ENCODE measurements at places on chromosomes 12 and 14.

DNA sequence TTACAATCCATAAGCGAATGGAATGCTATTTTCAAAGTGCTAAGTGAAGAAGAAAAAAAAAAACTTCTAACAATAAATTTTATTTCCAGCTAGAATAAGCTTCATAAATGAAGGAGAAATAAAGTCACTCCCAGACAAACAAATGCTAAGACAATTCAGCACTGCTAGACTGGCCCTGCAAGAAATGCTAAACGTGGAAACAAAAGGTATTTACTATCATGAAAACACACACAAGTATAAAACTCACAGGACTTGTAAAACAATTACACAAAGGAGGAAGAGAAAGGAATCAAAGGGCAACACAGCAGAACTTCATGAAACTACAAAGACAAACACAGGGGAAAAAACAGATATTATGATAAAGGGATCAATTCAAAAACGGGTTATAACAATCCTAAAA is 85.8 kb upstream of the NELL2 start:
- DNase-seq: no peak

GRCh38 chr14:44914849-44915248 is 46.9 kb downstream of the KLHL28 start:
- DNase-seq: no peak

- peak; percentile 83 for DNase-seq
Observed at GRCh38 chr14:23056956-23057756, at the start of gene CDH24. Gene CDH24 (minus strand): TSS chr14:23057520. CDS start chr14:23055733, 1,787 bp downstream.

DNA sequence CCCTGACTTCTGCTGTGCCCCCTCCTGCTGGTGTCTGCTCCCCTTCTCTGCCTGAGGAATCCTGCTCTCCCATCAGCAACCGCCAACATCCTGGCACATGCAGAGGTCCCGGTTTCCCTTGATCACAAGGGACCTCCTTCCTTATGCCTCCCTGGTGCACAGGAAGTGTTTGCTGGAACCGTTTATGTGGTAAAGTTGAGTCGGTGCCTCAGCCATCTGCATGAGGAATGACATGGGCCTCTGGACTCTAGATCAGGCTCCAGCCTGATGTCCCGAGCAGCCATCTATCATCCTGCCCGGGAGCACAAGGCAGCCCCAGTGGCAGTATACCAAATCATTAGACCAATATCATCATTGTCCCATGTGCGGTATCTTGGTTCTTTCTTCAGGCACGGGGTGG is 90.4 kb downstream of the BORCS5 start:
- no peak for DNase-seq

DNA sequence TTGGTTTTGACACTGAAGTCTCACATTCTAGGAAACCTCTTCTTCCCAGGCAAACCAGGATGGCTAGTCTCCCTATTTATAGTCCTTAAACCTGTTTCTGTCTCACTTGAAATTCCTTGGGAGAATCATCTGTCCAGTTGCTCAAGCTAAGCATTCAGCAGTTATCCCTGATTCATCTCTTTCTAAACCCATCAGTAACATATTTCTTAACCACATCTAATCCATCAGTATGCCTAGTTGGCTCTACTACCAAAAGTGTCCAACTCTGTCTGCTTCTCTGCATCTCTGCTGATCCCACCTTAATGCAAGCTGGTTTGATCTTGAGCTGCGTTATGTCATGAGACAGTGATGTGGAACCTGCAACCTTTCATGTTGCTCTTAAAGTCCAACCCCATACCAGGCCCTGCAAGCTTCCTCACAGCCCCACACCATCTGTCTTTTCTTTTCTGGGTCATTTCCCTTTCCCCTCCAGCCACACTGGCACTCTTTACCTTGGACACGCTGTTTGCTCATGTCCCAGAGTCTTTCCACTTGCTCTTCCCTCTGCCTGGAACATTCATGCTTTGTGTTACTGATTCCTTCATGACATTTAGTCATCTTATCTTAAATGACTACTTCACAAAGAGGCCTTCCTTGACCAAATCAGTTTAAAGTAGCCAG is 380.8 kb upstream of the RGS6 start:
- DNase-seq: no peak

DNA sequence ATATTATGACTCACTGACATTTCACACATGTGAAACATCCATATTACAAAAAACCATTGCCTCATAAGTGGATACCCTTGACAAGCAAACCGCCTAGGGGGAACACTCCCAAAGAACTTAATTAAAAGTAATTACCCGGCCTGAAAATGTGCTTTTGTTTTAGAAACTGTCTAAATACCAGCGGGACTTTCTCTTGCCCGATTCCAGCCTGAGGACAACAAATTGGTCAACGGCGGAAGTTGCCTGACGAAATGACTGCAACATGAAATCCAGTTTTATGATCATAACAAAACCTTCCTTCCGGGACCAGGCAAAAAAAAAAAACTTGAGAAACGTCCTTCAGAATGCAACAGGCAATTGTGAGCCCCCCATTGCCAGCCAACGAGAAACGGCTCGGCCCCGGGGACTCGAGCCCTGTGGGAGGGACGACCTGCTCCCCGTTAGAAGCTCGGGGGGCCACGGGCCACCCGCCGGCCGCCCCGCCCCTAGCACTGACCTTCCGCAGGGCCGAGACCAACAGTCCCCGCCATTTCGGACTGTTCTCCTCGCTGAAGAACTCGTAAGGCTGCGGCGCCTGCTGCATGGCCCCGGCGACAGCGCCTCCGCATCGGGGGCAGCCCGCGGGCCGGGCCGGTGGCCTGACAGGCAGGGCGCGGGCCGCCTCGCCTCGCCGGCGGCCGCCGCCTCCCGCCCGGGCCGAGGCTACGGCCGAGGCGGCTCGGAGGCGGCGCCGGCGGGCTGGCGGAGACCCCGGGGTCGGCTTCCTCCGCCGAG is 490 bp downstream of the SOS2 start:
- peak; percentile 29 for DNase-seq

- no peak for DNase-seq
Observed at GRCh38 chr14:77253333-77254190, 17.4 kb downstream of the NGB start.

DNA sequence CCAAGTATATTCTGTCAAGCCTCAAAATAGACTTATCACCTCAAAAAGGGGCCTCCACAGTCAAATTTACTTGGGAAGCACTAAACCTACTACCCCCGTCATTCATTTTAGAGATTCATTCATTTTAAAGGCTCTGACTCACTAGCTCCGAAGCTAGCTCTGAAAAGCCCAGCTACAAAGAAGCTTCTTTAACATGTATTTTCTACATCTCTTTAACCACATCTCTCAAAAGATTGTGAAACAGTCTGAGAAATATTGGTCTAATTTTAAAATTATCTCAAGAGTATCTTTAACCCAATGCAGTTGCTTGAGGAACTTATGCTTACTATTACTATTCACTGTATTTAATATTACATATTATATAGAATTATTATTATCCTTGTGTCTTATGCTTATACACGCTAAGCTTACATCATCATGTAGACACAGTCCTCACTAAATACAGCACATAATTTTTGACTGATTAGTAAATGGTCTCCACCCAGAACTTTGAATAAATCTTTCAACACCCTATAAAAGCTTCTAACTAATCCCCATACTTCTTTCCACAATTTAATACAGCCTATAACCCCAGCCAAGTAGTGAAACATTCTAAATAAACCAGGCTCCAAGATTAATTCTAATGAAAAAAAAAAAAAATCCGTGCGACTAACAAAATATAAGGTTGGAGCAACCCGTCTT is 7.8 kb downstream of the NT5DC3 start:
- no peak for DNase-seq

GRCh38 chr14:54189748-54190354 is 207.0 kb upstream of the CDKN3 start:
- no peak for DNase-seq

- DNase-seq: no peak
Observed at GRCh38 chr14:33692762-33693161, 258.1 kb downstream of the EGLN3 start.

- no peak for DNase-seq
Observed at GRCh38 chr12:3379079-3379478, 111.9 kb upstream of the PRMT8 start.

DNA sequence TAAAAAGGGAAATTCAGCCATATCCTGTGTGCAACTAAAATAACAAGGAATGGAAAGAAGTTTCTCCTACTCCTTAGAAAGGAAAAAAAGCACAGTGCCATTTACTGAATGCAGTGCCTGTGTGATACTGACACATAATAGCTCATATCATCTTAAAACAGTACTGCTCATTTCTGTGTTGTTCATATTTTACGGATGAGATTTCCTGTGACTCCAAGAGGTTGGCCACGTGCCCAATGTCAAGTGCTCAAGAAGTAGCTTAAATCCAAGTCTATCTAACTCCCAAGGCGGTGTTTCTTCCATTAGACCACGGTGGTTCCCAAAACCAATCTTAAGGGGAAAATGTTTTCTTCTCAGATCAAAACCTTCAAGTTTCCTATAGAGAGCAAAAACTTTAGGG is 20.0 kb downstream of the MAP3K9 start:
- DNase-seq: no peak

GRCh38 chr12:82625523-82625922 is 61.2 kb upstream of the TMTC2 start:
- DNase-seq: no peak

- no peak for DNase-seq
Observed at GRCh38 chr14:64235652-64236640, 58.2 kb downstream of the ESR2 start.

DNA sequence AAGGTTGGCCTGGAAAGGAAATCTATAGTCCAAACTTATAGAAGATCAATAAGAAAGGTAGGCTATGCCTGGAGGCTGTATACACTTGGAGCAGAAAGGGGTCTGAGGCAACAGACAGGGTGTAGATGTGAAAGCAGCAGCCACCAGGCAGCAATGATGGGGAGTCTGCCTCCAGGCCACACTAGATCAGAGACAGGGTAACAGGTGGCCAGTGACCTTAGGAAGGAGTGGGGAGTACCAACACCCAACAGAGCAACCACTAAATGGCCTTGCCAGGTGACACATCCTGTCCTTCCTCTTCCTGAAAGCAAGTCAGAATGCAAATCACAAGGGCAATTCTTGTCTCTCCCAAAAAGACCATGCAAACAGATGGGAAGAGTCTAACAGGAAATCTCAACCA is 46.4 kb upstream of the NID2 start:
- DNase-seq: no peak

DNA sequence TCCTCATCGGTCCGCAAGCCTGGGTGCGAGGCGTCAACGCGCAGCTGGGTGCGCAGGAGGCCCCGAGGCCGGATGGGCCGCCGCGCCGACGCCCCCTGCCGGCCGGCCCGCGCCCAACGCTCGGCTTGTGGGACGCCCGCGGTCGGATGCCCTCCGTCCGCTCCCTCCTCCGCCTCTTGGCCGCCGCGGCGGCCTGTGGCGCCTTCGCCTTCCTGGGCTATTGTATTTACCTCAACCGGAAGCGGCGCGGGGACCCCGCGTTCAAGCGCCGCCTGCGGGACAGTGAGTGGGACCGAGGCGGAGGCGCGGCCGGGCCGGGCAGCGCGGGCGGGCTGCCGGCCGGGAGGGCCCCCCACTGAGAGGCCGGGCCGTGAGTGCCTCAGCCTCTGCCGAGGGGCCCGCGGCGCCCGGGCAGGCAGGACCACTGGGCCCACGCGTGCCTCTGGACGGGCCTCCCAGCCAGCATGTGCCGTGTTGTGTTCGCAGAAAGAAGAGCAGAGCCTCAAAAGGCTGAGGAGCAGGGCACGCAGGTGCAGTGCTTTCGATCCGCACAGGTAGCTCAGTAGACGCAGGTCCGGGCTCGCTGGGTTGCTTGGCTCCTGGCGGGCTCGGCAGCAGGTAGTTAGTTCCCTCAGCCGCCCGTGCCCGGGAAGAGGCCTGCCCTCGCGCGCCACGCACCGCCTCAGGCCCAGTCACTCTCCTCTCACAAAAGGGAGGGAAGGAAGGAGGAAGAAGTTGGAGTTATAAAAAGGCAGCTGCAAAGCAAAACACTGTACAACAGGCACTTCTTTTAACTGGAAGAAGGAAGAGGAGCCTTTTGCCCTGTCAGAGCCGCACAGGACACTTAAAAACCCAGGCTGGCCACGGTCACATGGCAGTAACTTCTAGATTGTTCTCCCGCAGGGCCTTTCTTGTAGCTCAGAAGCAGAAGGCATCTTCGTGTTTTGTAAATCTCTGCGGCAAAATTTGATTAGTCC is at the start of gene TOMM20L:
Gene TOMM20L, plus strand, starts transcription at position 119 of the 977 bp plus-strand sequence. Its CDS starts 28 bp downstream, at position 147.
- peak; percentile 82 for DNase-seq

DNA sequence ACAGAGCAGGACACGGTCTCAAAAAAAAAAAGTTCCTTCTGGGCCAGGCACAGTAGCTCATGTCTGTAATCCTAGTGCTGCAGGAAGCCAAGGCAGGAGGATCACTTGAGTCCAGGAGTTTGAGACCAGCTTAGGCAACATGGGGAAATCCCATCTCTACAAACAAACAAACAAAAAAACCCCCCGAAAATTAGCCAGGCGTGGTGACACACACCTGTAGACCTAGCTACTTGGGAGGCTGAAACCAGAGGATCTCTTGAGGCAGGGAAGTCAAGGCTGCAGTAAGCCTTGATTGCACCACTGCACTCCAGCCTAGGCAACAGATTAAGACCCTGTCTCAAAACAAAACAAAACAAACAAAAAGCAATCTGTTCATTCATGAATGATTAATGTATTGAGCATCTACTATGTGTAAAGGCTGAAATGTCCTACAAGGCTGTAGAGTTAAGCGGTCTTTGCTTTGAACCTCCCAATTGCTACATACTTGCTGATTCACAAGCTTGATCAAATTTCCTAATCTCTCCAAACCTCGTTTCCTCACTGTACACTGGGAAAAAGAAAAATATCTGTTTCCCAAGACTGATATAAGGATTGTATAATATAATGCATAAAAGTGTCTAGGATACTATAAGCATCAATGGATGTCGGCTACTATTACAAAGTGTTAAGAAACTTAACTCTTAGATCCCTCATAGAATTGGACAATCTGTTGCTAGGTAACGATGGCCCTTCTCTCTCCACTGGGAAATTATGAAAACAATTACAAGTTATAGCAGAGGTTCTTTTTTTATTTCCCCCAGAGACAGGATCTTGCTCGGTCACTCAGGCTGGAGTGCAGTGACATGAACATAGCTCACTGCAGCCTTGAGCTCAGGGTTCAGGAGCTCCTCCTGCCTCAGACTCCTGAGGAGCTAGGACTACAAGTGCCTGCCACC is 7.9 kb upstream of the RILPL2 start:
- no peak for DNase-seq

GRCh38 chr12:27447761-27448160 is 1.2 kb downstream of the SMCO2 start:
- DNase-seq: no peak

GRCh38 chr12:71158361-71158882 is 623 bp upstream of the TSPAN8 start:
- DNase-seq: no peak

DNA sequence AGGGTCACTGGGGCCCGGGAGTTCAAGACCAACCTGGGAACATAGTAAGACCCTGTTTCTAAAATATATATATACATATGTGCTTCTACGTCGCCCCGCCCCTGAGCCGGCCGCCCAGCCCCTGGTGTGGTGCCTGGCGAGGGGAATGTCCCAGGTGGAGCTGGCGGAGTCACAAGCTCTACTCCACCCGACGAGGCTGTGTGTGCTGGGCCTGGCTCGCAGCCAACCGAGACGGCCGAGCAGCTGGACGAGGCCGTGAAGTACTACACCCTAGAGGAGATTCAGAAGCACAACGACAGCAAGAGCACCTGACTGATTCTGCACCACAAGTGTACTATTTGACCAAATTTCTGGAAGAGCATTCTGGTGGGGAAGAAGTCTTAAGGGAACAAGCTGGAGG is 22.1 kb upstream of the ITPK1 start:
- peak; percentile 89 for DNase-seq

Data from RPMI8226 (cell line).